ENCODE measurements at places on chromosomes 13 and 19.

- DNase-seq, result peak; percentile 68
Observed at GRCh38 chr19:56076498-56076897, 44.6 kb downstream of the ZNF787 start.

- no peak for DNase-seq
Observed at GRCh38 chr13:30338331-30338851, 31.0 kb upstream of the KATNAL1 start.

DNA sequence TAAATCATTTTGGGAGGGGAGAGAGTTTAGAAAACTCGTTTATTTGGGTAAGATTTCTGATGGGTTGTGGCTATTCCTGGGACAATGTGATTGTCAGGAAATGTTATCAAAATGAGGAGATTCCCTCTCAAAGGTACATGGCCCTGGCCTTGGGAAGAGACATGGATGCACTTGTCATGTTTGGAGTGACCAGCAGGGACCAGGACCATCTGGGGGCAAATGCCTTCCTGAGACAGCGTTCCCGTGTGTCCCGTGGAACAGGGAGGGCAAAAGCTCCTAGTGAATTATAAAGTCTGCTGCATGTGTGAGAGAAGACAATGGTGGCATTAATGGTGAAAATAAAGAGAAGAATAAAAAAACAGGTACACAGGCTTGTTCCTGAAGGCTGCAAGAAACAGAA is 317.3 kb downstream of the ZNF536 start:
- DNase-seq, result no peak

GRCh38 chr19:3336680-3337523 is 29.5 kb upstream of the NFIC start:
- peak; percentile 95 for DNase-seq

DNA sequence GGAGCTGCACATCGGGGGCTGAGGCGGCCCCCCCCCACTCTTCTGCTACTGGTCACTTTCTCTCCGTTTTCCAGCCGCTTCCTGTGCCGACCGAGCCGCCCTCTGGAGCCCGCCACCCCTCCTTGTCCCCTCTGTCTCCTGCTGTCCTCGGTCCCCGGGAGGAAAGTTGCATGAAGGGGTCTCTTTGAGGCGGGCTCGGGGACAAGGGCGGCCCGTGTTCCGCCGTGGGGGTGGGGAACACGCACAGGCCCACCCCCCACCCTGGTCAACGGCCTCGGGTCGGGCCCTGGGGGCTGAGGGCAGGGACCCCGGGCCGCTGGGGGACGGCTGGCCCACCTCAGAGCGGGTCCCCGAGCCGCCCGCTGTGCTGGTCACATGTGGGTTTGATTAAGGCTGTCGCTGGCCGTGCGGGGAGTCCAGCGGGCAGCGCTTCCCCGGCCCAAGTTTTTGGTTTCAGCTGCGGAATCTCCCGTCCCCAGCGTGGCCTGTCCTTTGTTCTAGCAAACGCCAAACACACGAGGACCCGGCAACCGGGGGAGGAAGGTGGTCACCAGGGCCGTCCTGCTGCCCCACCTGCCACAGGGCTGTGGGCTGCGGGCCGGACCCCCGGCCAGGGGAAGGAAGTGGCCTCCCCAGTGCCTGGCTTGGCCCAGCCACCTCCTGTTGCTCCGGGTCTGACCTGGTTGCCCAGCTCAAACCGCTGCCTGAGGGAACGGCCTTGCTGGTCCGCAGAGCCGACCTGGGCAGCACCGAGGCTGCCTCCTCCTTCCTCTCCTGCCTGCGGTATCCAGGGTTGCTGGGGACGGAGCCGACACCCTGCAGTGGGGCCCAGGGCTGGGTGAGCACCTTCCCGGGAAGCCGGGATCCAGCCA is 1.9 kb downstream of the EFNA2 start:
- DNase-seq, result no peak

DNA sequence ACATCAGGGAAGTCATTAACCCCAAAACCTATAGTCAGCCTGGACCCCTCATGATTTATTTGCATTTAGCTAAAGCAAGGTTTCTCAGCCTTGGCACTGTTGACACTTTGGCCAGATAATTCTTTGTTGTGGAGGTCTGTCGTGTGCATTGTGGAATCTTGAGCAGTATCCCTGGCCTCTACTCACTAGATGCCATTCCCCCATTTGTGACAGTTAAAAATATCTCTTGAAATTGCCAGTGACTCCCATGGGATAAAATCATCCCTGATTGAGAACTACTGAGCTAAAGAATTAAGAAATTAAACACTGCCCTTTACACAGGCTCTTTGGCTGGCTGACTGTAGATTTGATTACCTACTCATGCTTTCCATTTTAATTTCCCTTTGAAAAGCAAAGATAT is 102.7 kb downstream of the LMO7 start:
- DNase-seq, result no peak

- DNase-seq, result no peak
Observed at GRCh38 chr13:105436943-105437342, 1098.5 kb downstream of the EFNB2 start.

- no peak for DNase-seq
Observed at GRCh38 chr13:98147521-98147920, 4.6 kb downstream of the FARP1 start.

DNA sequence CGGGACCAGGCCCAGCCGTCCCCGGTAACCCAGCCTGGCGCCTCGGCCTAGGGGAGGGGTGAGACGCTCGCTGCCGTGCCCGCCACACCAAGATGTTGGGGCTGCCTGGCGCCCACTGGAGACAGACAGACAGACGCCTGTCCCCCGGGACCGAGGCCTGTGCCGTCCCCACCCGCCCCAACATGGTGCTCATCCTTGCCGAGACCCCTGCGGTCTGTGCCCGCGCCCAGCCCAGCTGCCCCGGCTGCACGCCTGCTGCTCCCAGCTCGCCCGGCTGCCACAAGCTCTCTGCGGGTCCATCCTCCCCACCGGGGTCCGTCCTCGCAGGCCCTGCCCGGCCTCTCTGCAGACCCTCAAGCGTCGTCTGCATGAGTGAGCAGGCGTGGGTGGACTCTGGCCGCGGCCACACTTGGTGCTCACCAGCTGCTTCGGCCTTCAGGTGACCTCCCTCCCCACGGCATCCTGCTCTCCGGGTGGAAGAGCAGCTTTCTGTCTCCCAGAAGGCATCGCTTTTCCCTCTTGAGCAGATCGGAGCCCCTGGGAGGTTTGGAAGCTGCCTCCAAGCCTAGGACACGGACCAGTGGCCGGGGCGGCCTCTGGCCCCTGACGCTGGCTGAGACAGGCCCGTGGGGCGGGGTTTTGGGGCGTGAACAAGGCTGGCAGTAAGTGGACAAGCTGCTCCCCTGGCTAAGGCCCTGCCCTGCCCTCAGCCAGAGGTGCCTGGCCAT is 6.7 kb upstream of the TMPRSS9 start:
- no peak for DNase-seq

GRCh38 chr19:58570770-58571574 is 2.2 kb downstream of the MZF1 start:
- no peak for DNase-seq

DNA sequence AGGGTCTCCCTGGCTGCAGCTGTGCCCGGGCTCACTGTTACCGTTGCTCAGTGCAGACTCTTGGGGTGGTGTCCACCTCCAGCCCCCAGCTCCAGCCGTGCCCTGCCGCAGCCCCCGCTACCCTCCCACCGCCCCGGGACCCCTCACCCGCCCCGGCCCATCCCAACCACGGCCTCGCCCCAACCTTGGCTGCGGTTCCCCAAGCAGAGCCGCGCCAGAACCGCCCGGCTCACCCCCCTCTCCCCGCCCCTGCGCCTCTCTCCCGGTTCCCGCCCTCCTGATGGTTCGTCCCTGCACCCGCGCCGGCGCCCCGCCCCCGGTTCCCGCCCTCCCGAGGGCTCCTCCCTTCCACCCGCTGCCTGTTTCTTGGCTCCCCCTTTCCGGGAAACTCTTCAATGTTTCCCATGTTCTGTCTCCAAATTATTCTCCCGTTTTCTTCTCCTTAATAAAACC is 40.3 kb downstream of the ANKRD10 start:
- peak; percentile 90 for DNase-seq

DNA sequence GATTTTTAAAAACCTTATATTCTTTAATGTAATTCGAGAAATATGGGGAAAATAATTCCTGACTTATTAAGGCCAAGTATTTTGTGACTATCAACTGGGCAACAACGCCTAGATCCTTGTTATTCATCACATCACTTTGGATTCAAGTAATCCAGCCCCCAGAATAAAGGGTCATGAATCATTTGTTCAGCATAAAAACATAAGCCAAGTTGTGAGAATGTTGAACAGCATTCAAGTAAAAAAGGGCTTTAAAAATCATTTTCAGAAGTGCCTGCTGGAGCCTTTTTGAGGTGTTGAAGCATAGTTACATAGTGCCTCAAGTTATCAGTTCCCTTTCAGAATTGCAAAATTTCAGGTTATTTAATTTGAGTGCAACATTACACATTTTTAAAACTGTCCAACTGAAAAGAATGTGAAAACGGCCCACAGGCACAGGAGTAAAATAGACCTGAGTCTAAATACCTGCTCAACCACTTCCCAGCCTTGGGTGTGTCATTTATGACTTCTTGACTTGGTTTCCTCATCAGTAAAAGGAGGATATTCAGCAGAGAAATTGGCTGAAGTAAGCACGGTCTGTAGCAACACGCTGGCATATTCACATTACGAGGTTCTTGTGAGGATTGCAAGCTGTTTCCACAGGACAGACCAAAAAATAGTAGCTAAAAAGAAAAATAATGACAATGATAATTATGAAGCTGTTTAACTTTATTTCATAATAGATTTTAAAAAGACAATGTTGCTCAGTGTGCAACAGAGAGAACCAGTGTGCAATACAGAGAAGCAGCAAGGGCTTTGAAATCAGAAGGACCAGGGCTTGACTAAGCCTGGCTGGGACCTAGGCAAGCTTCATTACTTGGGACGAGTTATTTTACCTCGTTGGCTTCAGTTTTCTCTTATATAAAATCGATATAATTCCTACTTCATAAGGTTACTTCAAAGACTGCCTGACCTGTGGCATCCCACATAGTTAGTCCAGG is 56.6 kb downstream of the MBNL2 start:
- DNase-seq, result no peak

- no peak for DNase-seq
Observed at GRCh38 chr19:33316541-33317264, 14.4 kb upstream of the CEBPA start.

GRCh38 chr19:6979399-6979798 is 41.8 kb downstream of the MBD3L2B start:
- no peak for DNase-seq

GRCh38 chr19:53871454-53871853 is 3.8 kb downstream of the MYADM start:
- DNase-seq, result no peak

- no peak for DNase-seq
Observed at GRCh38 chr19:55538132-55538531, 1.2 kb upstream of the SBK2 start.

GRCh38 chr13:111505175-111505777 is 184.8 kb downstream of the TEX29 start:
- no peak for DNase-seq

DNA sequence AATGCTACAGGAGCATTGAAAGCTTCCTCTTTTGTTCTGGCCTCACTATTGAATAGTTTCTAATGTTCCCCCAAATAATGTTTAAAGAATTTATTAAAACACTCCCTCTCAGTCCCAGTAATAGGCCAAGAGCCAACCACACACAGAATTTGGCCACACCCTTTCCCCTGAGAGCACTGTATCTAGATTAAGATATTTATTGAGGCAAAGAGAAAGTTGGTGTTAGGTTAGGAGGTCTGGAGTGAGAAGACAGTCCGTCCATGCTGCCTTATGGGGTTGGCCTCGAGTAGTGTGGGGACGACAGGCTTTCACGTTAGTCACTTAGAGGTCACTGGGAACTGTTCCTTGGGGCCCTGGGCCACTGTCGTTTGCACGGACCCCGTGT is 122.9 kb upstream of the RNF113B start:
- no peak for DNase-seq

- peak; percentile 63 for DNase-seq
Observed at GRCh38 chr19:40392894-40393517, 3.0 kb upstream of the HIPK4 start.

- peak; percentile 66 for DNase-seq
Observed at GRCh38 chr19:4362831-4363545, 19.6 kb downstream of the MPND start.

DNA sequence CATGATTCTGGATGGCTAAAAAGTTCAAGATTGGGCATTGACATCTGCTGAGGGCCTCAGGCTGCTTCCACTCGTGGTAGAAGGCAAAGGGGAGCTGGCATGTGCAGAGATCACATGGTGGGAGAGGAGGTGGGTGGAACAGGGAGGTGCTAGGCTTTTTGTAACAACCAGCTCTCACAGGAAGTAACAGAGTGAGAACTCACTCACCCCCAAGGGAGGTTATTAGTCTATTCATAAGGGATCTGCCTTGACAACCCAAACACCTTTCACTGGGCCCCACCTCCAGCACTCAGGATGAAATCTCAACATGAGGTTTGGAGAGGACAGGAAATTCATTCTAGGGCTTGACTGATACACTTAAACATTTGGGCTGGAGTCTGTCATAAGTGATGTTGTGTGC is 197.7 kb upstream of the RNF113B start:
- DNase-seq, result no peak

GRCh38 chr19:29206453-29206852 is 6.5 kb downstream of the UQCRFS1 start:
- no peak for DNase-seq

GRCh38 chr19:48672994-48673393 is at the start of gene NTN5:
Gene NTN5 (minus strand): TSS chr19:48673017. CDS start chr19:48670986, 2,031 bp downstream.
- DNase-seq, result no peak

GRCh38 chr19:41351339-41352245 is 2.1 kb downstream of the TGFB1 start:
- DNase-seq, result peak; percentile 85

DNA sequence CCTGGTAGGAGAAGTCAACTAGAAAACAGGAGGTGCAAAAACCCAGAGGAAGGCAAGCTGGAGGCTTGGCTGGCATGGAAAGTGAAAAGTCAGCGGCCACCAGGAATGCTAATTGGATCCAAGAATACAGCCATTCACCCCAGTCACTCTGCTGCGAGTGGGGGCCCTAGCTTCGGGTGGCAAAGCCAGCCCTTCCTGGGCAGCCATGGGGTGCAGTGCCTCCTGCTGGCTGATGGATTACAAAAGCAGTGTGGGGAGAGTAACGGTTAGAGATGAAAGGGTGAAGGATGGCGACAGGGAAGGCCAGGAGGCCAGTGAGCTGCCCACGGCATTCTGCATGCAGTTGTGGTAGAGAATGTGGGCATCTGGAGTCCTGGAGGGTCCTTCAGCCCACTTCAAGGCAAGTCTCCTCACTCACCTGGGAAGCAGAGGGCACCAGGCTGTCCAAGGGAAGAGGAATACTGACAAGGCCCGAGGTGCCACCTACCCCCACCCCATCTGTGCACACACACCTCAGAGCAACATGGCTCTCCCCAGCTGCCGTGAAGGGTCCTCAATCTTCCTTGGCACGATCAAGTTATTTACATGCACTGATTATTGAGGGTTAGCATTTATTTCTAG is 20.3 kb upstream of the EPHX3 start:
- DNase-seq, result no peak

DNA sequence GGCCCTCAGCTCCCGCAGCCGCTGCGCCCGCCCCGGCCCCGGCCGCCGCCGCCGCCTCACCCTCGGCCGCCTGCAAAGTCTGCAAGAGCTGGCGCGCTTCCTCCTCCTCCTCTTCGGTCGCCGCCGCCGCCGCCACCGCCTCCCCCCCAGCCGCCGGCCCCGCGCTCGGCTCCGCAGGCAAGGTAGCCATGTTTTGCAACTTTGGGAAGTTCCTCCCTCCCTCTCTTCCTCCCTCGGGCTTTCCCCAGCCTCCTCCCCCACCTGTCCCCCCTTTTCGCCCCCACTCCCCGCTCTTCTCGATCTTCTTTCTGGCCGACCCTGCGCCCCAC is 433 bp downstream of the SIX5 start:
- DNase-seq, result no peak

- peak; percentile 45 for DNase-seq
Observed at GRCh38 chr13:53206455-53206854, 177.8 kb downstream of the OLFM4 start.
